KBM-7 (cell line): ENCODE measurements at places on chromosomes 2 and 18.

DNA sequence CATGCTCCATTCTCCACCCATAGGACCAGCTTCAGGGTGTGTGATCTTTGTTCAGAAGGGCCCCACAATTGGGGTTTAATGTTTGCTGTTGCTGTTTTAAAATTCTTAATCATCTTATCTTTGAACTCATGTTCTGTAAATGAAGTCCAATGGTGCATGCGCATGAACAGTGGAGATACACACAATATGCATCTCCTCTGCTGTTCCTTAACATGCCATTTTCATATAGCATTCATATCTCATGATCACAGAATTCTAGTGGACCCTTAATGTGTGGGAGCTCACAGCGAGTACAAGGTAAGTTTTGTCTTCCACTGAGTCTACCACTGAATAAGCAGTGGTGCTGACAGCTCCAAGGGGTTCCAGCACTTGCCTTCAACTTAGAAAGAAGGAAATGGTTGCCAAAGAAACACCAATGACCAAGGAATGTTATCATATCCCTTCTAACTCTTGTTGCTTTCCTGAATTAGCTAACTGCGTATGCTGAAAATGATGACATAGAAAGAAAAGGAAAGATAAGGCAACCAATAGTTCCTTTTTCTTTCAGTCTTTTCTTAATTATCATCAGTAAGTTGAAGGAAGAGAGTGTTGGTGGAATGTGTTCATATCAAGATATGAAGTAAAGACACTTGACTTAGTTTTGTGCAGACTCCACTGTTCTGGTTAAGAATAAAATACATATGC is 258.9 kb upstream of the FBXO11 start:
- DNase-seq, result peak; percentile 14

DNA sequence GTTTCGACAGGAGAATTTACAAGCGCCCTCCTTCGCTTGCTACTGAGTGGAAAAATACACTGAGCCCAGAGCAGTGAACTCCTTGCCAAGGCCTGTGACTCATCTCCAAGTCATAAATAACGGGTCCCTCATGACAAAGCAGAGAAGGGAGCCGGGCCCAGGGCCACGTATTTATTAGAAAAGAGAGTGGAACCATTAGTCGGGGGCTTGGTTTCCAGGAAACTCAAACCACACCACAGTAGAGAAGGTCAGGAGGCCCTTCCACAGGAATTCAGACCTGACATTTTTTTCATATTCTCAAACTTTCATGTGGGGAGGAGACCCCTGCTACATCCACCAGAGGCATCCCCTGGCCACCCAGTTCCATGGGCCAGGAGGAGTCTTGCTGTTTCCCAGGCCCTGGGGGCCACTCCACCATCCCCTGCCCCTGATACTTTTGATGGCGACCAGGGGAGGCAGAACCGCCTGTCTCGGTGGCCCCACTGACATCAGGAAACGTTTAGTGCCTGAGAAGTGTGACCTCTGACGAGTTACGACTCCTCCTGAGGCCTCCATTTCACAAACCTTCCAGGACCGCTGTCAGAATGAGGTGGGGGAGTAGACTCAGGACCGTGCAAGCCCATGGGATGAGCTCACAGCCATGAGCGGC is 289.7 kb downstream of the DYSF start:
- no peak for DNase-seq

- DNase-seq, result no peak
These were observed 116.3 kb upstream of the RMP24 start for GRCh38 chr18:35856178-35856577.

GRCh38 chr2:218216336-218216673 is 684 bp upstream of the ARPC2 start:
- DNase-seq, result no peak

GRCh38 chr2:165120740-165121467 is 82.9 kb downstream of the SCN3A start:
- no peak for DNase-seq

- no peak for DNase-seq
These were observed 223.3 kb downstream of the SH3RF3 start for GRCh38 chr2:109352056-109352897.

DNA sequence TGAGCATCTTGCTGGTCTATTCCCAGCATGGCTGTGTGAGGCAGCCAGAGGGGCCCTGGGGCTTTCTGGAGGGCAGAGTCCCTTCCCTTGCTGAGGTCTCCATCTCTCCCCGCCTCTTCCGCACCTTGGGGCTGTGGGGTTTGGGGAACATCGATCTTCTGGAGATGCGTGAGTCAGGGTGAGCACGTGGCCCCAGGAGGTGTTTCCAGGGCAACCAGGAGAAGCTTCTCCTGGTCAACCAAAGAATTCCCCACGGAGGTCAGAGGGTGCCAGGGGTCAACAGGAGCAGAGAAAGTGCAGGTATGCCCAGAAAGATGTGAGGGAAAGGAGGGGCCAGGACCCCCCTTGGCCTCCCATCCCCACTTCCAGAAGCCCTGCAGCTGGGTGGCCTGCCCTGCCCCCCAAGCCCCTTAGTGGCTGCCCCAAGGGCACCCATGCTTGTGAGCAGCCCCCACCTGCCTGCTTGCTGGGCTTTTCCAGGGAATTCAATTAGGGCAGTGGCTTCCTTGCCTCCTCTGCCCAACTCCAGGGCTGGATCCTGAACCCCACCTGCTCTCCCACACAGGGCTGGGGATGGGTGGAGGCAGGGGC is 2.8 kb upstream of the PROM2 start:
- no peak for DNase-seq

DNA sequence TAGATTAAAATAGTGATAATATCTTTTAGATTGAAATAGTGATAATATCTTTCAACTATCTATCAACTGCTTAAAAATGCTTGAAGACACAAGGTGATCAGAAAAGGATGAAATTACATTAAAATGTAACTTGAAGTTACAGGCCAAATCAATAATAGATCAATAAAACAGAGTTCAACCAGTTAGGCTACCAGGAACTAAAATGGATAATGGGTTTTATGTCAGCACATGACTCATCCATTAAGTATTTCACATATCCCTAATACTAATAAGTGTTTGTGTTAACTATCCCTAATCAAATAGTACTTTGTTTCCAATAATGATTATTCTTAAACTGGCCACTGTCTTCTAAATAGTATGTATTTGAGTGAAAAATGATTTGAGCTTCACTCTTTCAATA is 33.7 kb downstream of the CERKL start:
- no peak for DNase-seq

- DNase-seq, result no peak
These were observed 152.3 kb downstream of the PRPF40A start for GRCh38 chr2:152564754-152565551.

DNA sequence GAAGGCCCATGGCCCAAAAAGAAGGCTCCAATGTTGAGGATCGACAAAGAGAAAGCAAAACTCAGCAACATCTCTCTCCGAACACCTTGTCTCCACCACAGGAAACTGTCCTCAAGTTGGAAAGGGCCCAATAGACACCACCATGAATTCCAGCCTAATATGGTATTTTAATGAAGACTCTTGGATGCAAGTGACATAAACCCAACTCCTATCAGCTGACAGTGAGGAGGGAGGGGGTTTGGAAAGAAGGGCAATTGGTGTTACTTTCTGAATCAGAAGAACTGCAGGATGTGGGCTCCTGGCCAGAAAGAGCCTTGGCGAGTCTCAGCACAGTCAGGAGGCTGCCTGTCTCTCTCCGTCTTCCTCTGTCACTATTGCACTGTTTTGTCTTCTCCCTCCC is 40.3 kb upstream of the SIGLEC15 start:
- no peak for DNase-seq

GRCh38 chr2:150963336-150963735 is 298.3 kb downstream of the RBM43 start:
- no peak for DNase-seq

- DNase-seq, result no peak
These were observed 1.8 kb upstream of the RFX8 start for GRCh38 chr2:101476605-101477208.

DNA sequence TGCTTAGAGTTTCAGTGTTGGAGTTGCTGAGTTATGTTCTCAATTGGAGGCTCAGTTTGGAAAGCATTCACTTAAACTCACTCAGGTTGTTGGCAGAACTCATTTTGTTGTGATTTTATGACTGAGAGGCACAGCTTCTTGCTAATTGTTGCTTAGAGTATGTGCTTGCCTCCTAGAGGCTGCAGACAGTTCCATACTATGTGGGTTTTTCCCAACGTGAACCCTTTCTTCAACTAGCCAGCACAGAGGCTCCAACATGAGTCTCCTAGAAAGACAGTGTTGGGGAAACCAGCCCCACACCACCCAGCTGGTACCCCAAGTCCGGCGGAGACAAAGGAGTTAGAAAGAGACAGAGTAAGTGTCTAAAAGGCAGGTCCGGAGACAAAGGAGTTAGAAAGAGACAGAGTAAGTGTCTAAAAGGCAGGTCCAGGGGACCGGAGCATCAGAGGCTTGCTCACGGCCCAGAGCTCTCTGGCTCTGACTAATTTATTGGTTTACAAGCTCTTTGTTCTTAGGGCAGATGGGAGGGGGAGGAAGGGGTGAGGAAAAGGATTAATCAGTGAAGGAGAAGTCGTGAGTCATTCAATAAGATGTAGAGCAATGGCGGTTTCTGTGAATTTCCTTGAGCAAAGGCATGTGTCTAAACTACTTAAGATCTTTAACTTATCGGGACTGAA is 999.7 kb upstream of the LRRTM1 start:
- no peak for DNase-seq

DNA sequence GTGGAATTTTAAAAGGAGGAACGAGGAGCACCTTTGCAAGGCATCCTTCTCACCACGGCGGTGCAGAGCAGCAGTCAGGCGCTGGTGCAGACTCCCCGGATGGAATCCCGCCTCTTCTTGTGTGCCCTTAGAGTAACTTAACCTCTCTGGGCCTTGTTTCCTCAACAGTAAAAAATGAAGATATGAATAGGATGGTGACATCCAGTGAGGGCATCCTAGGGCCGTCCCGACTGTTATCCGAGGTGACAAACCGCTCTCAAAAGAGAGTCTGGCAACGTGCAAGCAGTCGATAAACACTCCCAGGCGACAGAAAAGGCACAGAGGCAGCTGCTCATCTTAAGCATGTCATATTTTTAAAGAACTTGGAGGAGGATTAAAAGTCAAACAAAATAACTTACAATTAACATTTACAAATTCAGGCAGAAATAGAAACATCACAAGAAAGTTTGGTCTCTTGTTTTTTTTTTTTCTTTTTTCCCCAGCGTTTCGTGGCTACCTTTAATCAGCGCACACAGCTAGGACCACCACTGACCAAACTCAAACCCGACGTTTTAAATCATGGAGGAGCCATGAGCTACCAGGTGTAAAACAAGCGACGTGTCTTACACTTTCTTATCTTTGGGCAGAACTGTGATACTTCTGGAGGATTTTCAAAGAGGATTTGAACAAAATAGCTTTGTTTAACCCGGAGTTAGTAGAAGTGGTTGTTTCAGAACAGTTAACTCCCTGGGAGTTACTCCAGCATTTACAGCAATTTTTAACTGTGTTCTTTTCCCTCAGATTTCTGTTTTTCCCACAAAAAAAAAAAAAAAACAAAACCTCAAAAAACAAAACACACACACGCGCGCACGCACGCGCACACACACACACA is 2.1 kb downstream of the MBP start:
- peak; percentile 39 for DNase-seq

DNA sequence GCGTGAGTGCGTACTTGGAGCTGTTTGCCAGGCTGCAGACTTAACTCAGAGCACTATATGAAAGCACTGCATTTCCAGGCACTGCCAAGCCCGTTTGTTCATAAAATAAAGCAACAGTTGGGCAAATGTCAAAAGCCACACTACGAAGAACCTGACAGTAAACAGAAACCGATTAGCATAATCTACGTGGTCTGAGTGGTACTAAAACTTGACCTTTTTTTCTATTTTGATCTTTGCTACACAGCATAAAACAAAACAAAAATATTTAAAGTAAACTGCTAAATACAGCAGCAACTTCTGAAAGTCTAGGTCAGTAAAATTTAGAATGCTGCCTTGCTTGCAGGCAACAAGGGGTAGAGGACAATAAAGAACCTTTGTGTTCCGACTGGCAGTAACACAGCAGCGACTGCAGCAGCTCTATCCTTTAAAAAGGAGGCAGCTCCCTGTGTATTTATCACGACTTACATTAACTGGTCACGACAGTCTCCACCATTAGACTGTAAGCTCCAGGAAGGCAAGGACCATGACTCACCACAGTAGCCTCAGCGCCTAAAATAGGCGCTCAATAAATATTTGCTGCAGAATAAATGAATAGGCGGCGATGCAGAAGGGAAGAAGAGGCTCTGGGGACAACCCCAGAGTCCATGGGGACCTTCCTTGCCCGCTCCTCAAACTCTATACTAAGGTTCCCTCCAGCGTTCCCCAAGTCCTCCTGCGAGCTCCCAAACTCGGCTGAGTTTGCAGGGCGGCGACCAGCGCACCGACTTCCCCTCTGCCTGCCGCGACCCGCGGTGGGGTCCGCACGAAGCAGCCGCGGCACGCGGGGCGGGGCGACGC is 902 bp downstream of the SS18 start:
- no peak for DNase-seq

GRCh38 chr2:42337846-42338566 is 23.0 kb downstream of the COX7A2L start:
- no peak for DNase-seq

- DNase-seq, result no peak
These were observed 15.3 kb downstream of the DNMT3A start for GRCh38 chr2:25326326-25327013.

GRCh38 chr2:3628800-3629199 is 29.2 kb upstream of the ALLC start:
- no peak for DNase-seq

DNA sequence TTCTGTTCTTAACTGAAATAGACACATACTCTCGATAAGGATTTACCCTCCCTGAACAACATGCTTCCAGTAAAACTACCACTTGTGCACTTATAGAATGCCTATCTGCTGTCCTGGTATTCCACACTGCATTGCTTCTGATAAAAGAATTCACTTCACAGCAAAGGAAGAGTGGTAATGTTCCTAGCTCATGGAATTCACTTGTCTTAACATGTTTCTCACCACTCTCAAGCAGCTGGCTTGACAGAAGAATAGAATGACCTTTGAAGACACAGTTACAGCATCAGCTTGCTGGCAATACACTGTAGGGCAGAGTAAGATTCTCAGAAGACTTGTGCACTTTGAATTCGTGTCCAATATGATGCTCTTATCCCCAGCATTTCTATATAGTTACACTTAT is 524.1 kb upstream of the CNTNAP5 start:
- DNase-seq, result no peak

DNA sequence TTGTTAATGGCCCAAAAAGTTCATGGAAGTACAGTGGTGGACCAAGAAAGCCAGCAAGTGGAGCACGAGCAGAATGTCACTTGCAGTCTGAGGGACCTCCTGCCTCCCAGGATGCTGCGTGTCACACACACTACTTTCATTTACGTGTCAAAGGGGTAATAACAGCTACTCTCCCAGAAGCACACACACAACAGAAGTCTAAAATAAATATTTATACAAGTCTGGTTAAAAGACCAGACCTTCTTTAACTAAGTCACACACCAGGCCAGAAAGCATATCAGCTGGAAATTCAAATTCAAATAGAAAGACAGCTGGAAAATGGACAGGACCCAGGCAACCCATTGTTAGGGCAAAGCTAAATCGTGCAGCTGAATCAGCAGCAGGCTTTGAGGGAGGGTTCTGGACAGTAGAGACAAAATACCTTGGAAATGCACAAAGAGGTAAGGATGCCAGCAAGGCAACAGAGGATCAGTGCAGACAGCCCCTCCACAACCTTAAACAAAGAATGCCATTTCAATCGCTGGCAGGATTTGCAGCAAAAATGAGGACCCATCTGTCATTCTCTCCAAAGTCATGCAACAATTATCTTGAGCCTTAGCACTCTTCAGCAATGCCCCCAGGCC is 160.5 kb downstream of the TMEM163 start:
- no peak for DNase-seq

- no peak for DNase-seq
These were observed 50.9 kb downstream of the LRPPRC start for GRCh38 chr2:43944915-43945314.

- DNase-seq, result no peak
These were observed 20.3 kb upstream of the FOXI3 start for GRCh38 chr2:88472811-88473210.
